ENCODE measurements at places on chromosomes 1 and 21.

- DNase-seq: no peak
These were observed 118.8 kb downstream of the PIK3R3 start for GRCh38 chr1:46013581-46013980.

GRCh38 chr1:74699331-74699730 lies 25.7 kb upstream of the ERICH3 start:
- no peak for DNase-seq

DNA sequence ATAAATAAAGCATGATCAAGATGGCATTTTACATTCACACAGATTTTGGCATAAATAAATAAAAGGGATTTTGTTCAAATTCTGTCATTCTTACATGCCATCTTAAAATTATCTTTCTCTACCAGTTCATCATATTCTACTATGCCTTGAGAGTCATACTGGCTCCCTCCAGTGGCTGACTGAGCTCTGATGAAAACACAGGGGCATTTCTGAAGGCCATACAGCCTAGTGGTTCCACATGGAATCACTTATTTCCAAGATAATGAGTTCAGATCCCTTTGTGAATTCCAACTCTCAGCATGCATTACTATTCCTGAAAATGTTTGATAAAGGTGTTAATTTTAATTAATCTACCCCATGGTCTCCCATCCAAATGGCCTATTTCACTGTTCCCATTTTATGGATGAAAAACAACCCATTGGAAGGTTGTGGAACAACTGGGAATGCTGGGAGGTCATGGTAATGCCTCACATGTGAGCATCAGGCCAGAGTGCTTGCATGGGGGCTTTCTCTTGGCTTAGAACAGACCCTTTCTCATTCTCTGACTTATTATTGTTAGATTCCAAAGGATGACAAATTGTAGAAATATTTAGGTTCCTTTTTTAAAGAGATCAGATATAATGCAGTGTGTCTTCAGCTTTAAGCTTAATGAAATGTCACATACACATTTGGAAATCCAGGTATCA lies 622.4 kb upstream of the PKN2 start:
- DNase-seq: peak; percentile 9

- no peak for DNase-seq
These were observed 88.2 kb downstream of the TIAM1 start for GRCh38 chr21:31255896-31256295.

DNA sequence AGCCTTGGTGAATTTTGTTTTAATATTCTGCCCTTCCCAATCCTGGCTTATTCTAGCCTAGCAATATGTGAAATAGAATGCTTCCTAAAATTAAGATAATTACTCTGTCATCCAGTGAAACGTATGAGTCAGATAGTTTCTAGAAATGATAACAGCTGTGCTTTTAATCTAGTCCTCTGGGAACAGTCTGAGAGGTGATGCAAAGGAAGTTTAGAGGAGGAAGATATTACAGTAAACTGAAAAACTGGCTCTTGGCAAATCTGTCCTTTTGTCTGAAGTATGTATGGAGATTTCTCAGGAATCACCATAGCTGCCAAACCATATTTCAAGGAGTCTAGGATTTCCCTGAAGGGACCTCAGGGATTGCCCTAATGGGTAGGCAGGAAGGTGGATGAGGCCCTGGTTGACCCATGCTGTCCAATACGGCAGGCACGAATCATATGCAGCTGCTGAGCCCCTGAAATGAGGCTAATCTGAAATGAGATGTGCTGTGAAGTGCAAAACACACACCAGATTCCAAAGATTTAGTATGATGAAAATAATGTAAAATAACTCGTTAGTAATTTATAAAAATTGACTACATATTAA lies 70.8 kb upstream of the LBR start:
- DNase-seq: no peak

DNA sequence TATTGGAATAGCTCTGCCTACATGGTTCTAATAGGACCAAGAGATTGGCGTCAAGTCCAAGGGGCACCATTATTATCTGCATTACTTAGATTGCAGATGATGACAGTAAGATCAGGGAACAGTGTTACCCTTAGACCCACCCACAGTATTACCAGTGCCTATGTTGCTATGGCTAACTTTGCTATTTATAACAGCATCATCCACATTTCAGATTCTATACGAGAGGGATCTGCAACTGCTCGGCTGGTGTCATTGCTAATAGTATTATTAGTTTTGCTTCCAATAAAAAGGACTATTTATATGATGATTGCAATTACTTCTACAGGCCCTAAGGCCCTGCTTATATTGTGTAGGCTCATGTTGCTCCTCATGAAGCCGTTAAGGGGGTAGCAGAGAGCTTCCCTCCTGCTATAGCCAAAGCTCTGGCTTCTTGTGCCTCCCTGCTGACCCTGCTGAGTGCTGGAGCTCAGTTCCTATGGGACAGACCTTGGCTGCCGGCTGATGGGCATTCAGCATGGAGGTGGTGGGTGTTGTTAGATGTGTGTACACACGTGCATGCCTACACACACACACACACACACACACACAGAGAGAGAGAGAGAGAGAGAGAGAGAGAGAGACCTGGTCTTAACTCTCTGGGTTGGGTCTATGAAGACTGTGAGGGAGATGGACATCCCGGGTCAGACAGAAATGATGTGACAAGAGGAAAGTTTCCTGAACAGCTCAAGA lies 1.3 kb downstream of the BCAN start:
- no peak for DNase-seq

DNA sequence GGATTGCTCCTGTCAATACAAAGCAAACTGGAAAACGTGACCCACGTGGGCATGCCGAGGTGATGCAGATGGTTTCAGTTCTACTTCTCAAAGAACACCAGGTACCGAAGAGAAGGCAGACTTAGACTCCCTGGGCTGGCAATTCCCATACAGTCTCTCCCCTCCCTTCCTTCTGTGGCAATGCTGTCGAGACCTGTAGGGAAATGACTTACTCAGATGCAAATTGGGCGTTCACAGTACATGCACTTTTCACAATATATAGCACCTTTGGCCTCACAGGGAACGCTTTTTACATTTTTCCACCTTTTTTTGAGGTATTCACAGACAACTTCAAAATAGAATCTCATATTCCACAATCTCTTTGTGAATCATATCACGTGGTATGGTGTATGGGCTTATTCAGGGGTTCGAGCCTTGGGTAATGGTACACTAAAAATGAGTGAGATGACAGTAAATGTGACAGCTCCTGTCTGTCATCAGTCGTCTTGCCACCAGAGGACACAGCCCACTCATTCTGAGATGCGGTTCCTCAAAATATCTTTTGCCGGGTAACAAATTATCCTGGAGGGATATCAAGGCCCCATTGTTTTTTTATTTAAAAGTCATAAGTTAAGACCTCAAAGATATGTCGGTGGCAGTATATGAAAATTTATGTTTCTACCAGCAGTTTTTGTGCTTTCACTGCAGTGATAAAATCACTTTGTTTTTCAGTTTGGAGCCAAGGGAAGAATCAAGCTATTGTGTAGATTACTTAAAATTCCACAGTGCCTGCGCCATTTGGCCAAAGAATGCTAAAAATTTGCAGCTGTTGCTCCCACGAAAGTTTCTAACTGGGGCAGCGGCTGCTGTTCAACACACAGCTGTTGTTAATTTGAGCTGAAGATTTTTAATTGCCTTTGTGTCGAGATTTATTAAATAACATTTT lies 168.4 kb downstream of the ZZZ3 start:
- DNase-seq: no peak

GRCh38 chr21:32248571-32249461 lies 30.0 kb downstream of the MIS18A start:
- no peak for DNase-seq
